SW 1271 (cell line): ENCODE measurements at places on chromosomes 5 and 9.
A peak's percentile ranks its signal among the peaks of the same experiment; 100 is the strongest.

GRCh38 chr9:28961623-28962022, 1388.3 kb upstream of the C9orf72 start:
- no peak for DNase-seq

- DNase-seq, result no peak
Observed at GRCh38 chr9:90789862-90790261, 11.8 kb upstream of the SYK start.

DNA sequence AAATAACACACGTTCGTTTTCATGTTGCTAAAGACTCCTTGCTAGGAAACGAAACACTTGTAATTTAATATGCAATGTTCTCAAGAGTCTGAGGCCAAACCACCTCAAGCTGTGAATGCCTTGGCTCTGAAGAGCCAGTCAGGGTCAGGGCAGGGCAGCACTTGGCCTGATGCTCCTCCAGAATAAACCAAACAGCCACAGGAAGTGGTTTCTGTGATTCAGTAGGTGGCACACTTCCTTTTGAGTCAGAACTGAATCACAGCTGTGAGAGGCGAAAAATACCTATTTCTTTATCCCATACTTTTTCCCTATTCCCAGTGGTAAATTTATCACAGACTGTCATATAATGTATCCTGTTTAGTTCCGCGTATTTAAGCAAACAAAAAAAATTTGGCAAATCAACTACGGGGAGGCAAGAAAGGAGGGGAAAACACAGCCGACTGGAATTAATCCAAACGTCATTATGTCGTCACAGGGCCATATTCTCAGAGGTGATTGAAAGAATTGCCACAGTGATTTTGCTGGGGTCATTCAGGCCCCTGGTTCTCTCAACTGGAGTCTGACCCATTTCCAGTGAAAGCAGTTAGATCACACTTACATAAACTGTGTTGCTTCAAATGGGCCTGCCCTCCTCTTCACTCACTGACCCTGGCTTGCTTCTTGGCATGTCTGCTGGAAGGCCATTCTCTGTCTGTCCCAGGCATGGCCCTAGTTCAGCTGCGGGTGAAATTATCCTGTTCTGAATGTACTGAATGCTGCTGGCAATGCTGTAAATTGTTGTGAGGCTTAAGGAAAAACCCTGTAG, 71.2 kb downstream of the ARRDC3 start:
- peak; percentile 92 for DNase-seq

- peak; percentile 34 for DNase-seq
Observed at GRCh38 chr5:111997711-111998110, 240.7 kb upstream of the NREP start.

DNA sequence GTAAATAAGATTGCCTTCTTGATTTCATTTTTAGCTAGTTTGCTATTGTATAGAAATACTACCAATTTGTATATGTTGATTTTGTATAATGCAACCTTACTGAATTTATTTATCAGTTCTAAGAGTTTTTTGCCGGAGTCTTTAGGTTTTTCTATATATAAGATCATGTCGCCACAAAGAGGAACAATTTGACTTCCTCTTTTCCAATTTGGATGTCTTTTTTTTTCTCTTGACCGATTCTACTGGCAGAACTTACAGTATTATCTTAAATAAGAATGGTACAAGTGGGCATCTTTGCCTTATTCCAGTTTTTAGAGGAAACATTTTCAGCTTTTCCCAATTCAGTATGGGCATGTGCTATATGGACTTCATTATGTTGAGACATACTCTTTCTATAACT, 624.7 kb upstream of the ACO1 start:
- DNase-seq, result no peak

- DNase-seq, result no peak
Observed at GRCh38 chr5:80125962-80126480, 90.9 kb downstream of the THBS4 start.

GRCh38 chr5:94080390-94080789, 339.0 kb upstream of the POU5F2 start:
- DNase-seq, result no peak

GRCh38 chr5:174436750-174437149, 287.6 kb upstream of the MSX2 start:
- DNase-seq, result no peak

DNA sequence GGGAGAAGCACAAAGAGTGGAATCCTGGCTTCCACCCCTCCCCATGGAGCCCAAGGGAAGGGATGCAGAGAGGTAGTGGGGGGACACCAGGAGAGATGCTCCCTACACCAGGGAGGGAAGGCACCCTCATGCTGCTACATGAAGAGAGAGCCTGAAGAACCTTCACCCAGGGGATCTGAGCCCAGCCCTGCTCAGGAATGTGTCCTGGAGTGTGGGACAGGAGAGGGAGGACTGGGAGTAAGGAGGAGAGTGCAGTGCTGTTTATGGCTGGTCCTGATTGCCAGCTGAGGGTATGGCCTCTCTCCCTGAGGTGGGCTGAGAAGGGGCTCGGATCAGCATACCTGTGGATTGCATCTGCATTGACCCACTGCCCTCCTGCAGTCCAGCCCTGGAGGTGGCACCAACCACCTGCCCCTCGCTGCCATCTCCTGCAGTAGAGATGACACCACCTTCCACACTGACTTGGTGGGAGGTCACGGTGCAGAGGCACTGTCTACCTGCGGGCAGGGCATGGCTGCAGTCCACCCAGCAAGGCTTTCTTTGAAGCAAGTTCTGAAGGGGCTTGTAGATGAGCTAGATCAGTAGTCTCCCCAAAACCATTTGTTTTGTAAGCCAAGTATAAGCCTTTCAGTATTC, 114.9 kb upstream of the SLC25A48 start:
- DNase-seq, result no peak

DNA sequence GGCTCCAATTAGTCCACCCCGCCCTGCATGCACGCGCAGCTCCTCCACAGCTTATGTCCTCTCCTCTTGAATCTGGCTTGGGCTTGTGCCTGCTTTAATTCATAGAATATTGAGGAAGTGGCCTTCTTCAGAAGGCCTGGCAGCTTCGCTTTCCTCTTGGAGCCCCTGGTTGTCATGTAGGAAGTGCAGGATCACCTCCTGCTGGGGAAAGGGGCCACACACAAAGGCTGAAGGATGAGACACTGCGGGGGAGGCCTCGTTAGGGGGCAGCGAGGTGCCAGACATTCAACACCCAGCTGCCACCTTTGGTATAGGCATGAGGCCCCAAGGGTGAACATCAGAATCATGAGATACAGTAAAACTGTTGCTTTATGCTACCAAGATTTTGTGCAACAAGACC, 2.7 kb upstream of the CNOT6 start:
- DNase-seq, result no peak

DNA sequence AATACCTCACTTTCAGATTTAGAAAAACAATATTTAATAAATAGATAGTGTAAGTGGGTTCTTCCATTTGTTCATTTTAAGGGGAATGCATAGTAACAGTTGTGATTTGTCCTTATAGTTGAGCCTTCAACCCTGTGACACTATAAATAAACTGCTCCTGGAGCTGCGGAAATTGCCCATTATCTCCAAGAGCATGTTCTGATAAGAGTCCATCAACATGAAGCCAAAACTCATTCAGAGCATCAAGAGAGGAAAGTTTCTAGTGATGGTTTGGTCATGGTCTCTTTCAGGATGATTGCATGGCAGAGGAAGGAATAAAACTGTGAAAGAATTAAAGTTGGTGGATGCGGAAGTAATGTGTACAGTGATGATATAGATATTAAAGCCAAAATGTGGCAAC, 772.1 kb upstream of the DMAC1 start:
- no peak for DNase-seq

DNA sequence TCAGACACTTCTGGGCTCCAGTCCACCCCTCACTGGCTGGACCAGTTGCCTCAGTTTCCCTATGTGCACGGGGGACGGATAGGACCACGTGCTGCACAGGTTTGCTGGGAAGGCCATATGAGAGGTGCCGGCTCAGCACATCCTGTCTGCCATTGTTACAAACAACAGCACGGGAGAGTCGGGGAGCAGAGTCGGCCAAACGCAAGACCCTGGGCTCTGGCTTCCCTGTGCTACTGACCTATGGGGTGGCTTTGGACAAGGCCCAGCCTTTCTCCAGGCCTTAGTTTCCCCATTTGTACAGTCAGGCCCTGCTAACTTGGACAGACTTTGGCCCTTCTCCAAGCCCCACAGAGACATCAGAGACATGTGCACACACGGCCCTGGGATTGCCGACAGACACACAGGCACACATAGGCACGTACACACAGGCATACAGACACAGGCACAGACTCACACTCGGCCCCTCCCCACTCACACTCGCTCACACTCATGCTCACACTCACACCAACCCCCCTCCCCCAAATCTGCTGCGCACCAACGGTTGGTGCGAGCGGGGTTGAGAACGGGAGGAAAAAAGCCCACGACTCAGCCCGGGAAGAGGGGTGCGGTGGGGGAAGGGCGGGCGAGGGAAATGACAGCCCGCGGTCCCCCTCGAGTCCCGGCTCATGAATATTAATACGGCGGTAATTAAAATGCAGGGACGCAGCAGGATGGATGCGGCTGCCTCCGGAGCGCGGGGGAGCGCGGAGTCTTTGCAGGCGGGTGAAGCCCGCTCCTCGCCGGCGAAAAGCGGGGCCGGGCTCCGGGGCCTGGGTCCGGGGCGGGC, 133.0 kb downstream of the C9orf50 start:
- peak; percentile 37 for DNase-seq

DNA sequence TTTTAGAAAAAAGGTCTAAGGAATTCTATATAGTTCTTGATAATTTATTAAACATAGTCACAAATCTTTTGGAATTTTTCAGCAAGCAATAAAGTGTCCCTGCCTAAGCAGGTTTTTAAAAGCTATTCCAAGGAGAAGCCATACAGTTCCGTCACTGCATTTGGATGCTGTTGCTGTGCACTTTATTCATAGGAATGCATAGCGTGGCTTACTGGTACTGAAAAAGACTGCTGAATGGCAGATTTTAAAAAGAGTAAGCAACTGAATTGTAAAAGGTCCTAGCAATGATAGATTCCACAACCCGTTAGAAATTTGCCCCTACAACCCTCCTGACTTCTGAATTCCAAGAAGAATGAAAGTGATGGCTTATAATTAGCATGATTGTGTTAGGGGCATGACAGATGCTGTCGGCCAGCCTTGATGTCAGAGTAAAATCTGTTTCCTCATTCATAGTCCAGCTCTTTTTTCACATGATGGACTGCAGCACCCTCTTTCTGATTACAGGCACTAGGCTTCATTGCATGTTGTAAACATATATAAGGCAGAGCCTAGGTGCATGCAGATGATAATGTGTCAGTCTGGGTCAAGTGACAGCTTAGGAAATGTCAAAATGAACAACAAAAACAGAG, 227.0 kb downstream of the PDE4D start:
- DNase-seq, result no peak

GRCh38 chr5:376799-377325, 55.3 kb downstream of the AHRR start:
- no peak for DNase-seq

GRCh38 chr5:134590992-134591659, 41.5 kb downstream of the SAR1B start:
- no peak for DNase-seq
